ENCODE measurements at places on chromosomes 7 and 10.

DNA sequence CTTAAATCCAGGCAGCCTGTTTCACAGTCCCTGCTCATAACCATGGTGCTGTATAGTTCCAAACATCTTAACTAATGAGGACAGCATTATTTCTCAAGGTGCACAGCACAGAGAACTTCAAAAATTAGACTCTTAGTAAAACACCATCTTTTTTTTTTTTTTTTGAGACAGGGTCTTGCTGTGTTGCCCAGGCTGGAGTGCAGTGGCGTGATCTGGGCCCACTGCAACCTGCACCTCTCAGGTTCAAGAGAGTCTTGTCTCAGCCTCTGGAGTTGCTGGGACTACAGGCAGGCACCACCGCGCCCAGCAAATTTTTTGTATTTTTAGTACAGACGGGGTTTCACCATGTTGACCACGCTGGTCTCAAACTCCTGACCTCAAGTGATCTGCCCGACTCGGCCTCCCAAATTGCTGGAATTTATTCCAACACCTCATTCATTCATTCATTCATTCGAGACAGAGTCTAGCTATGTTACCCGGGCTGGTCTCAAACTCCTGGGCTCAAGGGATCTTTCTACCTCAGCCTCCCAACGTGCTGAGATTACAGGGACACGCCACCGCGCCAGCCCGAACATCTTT lies 507 bp upstream of the TMEM254 start:
- no peak for DNase-seq

DNA sequence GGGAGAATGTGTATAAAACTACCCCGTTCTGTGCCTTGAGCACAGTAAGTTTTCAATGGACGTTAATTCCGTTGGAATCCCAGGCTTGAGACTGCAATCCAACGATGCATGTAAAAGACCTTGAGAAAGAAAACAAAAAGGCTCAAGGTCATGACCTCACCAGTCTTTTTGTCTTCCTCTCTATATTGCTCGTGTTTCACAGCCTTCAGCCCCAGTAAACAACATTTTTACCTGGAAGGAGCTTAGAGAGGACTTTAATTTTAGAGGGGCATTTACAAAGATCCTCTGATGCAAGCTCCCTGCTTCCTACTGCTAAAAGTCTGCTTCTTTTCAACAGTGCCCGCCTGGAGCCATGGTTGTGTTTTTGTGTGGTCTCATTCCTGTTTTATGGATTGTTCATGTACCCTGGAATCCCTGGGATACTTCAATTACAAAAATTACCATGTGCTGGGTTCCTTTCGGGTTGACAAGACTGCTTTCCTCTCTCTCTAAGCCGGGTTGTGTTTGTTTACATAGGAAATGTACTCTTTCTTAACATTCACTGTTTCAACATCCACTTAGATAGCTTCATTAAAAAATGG lies 320.1 kb upstream of the NFE2L3 start:
- no peak for DNase-seq

- no peak for DNase-seq
These were observed 905.2 kb upstream of the ZNF722 start for GRCh38 chr7:63093481-63093880.

- no peak for DNase-seq
These were observed 366.1 kb downstream of the EXOC4 start for GRCh38 chr7:133618970-133619369.

GRCh38 chr10:125607689-125608290 lies 75.2 kb downstream of the TEX36 start:
- no peak for DNase-seq

DNA sequence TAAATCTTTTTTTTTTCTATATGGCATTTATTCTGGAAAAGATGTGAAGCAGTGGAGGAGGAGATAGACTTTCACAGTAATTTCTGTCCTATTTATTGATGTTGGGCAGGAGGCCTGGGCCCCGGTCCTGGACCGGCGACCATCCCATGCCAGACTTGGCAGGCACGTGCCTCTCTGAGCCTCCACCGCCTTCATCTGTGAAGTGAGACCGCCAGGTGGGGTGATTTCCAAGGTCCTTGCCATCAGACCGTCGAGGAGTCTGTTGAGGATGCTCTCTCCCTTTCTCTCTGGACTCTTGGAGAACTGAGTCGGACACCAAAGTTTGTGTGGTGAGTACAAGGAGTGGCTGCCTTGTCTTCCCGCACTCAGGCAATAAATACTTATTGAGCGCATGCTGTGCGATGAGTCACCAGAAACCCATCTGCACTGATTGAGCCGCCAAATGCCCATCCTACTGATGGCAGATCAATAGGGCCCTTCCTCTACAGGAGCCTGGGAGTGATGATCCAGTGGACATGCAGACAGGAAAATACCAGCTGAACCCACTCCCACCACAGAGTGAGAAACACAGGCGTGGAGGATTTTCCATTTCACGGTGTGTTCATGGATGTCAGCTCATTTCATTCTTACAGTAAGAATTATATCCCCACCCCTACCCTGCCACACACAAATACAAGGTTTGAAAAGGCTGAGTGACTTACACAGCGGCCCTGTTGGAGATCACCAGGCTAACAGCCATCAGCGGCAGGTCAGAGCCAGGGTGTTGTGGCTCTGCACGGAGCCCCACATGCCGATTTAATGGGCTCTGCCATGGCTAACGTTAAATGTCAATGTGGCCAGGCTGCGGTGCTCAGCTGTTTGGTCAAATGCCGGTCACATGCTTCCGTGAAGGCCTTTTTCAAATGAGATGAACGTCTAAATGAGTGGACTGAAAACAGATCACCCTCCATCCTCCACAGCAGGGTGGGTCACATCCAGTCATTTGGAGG lies 11.5 kb upstream of the PRKAG2 start:
- no peak for DNase-seq

DNA sequence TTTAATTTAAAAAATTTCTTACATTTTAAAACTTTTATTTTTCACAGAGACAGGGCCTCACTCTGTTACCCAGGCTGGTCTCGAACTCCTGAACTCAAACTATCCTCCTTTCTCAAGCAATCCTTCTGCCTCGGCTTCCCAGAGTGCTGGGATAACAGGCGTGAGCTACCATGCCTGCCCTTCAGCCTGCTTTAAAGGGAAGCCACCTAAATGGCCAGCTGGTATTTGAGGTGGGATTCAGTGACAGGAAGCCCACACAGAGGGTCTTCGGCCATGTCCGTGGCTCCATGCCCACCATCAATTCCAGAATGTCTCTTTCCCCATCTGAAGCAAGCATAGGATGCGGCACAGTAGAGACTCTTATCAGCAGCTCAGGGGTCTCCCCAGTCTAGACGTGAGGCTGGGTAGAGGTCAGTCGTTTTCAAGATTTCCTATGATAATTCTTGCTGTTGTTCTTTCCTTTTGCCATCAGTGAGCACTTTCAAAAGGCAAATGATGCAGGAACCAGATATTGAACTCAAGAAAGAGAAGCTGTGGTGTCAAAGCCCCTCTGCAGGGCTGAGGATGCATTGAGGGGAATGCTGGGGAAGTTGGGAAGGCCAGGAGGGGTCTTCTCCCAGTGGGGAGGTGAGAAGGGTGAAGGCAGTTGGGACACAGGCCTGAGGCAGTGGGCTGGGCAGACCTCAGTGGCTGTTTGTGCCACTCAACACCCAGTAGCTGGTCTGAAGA lies 291.5 kb upstream of the IGFBP3 start:
- no peak for DNase-seq

GRCh38 chr10:17649836-17650235 lies 5.9 kb downstream of the STAM start:
- no peak for DNase-seq

DNA sequence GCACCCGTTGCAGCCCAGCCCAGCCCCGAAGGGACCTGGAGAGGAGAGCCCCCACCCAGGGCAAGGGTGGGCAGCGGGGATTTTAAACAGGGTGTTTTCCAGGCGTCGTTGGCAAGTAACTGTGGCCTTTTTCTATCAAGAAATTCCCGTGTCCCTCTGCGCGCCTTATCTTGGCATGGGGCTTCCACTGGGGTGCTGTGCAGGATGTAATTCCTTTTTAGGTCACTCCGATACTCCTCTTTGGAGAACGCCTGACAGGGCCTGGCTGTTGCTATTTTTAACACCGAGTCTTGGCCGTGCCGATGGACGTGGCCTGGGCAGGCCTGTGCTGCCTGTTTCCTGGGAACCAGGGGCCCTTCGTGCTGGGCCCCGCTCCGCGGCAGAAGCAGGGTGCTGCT lies 93.8 kb downstream of the INPP5A start:
- peak; percentile 92 for DNase-seq

DNA sequence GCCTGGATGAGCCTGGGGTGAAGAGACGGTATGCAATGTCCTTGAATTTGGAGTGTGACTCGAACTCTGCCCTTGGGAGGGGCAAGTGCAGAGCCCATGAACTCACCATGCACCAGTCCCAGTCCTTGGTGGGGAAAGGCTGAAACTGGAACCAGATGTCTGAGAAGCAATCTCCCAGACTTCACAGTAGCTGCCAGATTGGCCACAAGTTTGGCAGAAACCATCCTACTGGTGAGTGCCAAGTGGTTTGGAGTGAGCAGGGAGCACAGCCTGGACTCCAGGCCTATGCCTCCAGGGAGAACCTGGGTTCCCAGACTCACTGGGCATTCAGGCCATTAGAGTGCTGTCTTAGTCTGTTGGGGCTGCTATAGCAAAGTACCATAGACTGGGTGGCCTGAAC lies 99.6 kb upstream of the LYZL1 start:
- no peak for DNase-seq

- DNase-seq, result no peak
These were observed 294.5 kb downstream of the ADK start for GRCh38 chr10:74445493-74445892.

DNA sequence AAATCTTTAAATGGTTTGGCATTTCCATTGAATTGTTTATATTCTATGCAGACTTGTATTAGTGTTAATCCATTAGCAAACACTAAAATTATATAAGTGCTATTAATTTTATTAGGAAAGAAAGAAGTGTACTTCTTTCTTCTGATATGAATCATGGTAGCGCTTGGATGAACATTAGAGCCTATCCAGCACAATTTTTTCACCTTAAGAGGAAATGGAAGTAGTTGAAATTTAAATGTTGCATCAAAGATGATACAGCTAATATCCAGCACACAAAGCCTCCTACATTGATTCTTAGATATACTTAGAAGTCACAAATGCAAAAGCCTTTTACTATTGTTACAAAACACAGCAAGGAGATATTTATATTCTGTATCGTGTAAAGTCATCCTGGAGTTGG lies 174.5 kb downstream of the AHR start:
- DNase-seq, result no peak

DNA sequence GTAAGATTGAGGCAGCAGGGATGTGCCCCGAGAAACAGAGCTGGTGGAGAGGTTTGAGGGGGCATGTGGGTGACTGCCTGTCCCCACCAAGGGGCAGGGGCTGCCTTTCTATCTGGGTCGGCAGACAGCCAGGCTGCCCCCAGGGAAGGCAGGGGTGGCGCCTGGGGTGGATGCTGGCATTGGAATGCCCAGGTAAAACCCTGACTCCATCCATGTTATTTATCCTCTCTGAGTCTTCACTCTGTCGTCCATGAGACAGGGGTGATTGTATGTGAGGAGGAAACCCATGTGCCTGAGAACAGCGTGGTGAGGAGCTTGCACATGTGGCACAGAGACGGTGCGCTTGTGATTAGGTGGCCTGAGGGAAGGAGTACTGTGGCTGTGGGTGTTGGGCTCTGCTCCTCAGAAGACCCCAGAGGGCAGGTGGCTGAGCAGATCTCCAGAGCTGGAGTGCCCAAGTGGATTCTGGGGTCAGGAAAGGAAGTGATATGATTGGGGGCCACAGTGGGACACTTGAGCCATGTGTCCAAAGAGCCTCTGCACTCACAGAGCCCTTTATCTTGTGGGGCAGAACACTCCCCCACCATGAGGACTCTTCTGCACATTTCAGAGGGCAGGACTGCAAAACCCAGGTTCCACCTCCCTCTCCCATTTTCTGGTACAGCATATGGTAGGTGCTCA lies 100.4 kb upstream of the RET start:
- DNase-seq, result peak; percentile 58

DNA sequence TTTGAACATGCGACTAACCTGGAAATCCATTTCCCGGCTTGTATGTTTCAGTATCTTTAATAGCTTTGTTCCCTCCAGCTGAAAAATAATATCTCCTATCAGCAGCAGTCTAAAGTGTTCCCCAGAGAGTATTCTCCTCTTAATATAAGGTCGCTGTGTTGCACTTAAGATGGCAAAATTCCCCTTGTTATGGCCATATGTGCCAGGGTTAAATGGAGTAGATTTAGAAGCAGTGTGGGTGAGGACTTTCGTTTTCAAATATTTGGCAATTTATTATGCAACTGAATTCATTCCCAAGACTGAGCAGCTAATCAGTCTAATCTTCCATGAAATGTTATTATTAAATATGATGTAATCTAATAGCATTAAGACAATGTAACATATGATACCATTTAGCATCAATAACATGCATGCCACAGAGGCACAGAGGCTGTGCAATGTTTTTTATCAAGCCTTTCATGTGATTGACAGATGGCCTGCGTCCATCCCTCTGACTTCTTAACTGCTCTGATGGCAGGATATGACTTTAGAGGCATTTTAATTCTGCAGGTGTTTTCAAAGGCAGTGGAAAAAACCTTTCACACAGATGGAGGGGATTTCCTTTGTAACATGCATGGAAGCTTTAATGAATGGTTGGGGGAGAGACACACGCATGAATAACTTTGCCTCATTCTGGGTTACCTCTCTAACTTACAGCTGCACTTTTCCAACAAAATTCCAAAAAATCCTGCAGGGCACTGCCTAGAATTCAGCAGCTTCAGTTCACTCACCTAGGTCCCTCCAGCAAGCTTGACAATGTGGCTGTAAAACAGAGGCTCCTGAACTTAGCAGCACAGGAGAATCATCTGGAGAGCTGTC lies 55.1 kb upstream of the ZPBP start:
- no peak for DNase-seq

DNA sequence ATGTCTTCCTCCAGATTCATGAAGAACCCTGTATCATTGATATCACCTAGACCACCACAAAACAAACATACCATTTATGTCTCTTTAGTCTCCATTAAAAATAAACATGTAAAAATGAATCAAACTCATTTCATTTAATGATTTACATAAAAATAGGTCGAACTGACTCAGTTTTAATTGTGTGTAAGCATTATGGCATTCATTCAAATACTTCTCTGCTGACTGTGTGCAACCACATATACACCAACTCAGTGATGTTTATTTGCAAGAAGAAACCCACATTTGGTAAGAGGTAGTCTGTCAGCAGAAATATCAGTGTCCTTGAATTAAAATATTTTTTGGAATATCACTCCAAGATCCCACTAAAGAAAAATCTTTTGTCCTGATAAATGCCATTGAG lies 30.5 kb downstream of the ABCB1 start:
- no peak for DNase-seq

- no peak for DNase-seq
These were observed 531.0 kb upstream of the COBL start for GRCh38 chr7:51847461-51848134.

DNA sequence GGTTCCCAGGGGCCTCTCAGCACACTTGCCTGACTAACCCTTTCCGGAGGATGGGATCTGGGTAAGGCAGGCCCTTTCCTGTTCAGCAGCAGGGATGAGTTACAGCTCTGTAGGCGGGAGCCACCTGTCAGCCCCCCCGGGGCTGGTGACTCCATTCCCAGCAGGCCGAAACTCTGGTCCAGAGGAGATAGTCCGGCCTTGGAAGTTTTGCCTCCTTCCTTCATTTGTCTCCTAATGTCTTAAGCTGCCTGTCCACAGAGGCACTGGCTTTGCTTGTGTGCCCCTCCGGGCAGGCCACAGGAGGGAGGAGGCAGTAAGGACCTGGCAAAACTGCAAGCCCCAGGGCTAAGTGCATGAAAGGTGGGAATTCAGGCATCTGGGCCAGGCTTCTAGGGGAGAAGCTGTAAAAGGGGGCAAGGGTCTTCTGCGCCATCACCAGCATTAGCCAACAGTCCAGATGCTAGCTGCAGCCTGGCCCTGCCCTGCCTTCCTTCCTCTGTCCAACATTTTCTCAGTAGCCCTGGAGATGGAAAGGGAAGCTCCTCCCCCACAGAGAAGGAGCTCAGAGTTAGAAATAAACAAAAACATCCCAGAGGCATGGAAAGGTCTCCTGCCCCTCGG lies 1.2 kb downstream of the ADIRF start:
- peak; percentile 79 for DNase-seq
